Activated T-cell treated with anti-CD3 and anti-CD28 coated beads, Interleukin-2, amount 50 U/mL, for 72 hours (primary cell): ENCODE measurements at places on chromosomes 3 and 15. TPM values are rescaled to one million over a fixed set of nuclear protein-coding genes. Genes with fewer than 3 reads are reported as not detected.

- H3K4me1 ChIP-seq = peaks cover 29% of the 10 kb centered on the region
- H3K36me3 ChIP-seq = peaks cover 5% of the 10 kb centered on the region
- no peak overlapping the region for H3K27ac ChIP-seq
- peak; percentile 37 for DNase-seq
Observed at GRCh38 chr3:49476563-49476962, 6.5 kb downstream of the DAG1 start.

DNA sequence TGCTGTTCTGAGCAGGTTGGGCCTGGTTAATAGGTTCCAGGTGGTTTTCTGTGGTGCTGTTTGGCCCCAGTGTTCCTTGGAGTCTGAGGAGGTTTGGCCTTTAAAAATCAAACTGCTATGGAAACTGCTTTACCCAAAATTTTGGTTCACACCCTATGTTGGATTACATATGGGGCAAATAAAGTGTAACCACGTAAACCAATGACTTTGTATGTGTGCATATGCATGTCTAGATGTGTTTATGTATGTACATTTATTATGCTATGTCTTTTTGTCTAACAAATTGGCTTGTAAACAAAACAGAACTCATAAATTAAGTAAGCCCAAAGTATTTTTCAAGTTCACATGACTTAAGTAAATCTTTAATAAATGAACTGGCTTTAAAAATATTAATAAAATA, 8.9 kb upstream of the XCR1 start:
- H3K27ac ChIP-seq = no peak overlapping the region
- H3K27me3 ChIP-seq = peaks cover 2% of the 10 kb centered on the region
- H3K4me3 ChIP-seq = no peak overlapping the region
- no peaks in the 10 kb centered on the region for H3K4me1 ChIP-seq

DNA sequence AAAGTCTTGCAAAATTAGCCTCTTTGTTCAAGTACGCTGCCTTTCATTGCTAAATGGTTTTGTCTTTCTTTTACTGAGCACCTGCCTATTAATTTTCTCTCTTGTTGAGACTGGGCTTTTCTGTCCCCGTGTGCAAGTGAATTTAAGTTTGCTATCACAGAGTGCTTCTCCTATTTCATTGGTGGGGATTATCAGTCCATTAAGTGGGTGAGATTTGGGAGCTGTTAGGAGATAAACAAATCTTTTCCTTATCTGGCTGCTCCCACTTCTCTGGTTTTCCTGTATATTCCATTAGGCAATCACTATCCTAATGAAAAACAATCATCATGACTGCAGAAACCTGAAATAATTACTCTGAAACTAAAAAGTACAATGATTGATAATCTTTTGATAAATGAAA, 254.2 kb downstream of the NR1D2 start:
- H3K27me3 ChIP-seq = peaks cover 23% of the 10 kb centered on the region
- no peak overlapping the region for H3K4me3 ChIP-seq
- H3K4me1 ChIP-seq = no peaks in the 10 kb centered on the region
- no peak for DNase-seq

DNA sequence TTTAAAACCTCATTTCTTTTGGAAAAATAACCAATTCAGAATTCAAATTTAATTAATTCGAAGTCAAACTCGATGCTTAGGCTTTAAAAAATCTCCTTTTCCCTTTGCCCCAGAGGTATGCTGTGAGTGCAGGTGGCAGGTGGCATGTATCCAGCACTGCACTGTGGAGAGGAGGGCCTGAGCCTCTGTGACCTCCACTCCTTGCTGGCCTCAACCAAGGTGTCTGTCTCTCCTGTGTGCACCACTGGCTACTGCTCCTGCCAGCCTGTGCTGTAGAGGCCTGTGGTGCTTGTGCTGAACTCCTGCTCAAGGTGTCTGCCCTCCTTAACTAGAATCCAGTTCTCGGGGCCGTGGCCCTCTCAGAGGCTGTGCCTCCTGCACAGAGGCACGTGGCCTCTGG, 56.2 kb upstream of the NEDD4 start:
- no peak overlapping the region for H3K4me3 ChIP-seq
- H3K36me3 ChIP-seq = no peaks in the 10 kb centered on the region
- H3K27ac ChIP-seq = no peak overlapping the region
- no peaks in the 10 kb centered on the region for H3K4me1 ChIP-seq

- DNase-seq = no peak
- H3K27ac ChIP-seq = no peak overlapping the region
- peaks cover 27% of the 10 kb centered on the region for H3K27me3 ChIP-seq
Observed at GRCh38 chr3:170611751-170612150, 25.9 kb upstream of the SLC7A14 start.

Gene FBXL22
- total RNA-seq = 1.3 TPM

Gene ITIH3
- not detected for total RNA-seq

Gene APBA2
- total RNA-seq = 9.1 TPM
